Left lung (tissue), 14 donors: ENCODE measurements at places on chromosomes 5 and 9.

- DNase-seq, result no peak
These were observed 156.3 kb upstream of the FST start for GRCh38 chr5:53323943-53324642.

GRCh38 chr5:107500840-107501239 is 169.9 kb downstream of the EFNA5 start:
- no peak for DNase-seq

DNA sequence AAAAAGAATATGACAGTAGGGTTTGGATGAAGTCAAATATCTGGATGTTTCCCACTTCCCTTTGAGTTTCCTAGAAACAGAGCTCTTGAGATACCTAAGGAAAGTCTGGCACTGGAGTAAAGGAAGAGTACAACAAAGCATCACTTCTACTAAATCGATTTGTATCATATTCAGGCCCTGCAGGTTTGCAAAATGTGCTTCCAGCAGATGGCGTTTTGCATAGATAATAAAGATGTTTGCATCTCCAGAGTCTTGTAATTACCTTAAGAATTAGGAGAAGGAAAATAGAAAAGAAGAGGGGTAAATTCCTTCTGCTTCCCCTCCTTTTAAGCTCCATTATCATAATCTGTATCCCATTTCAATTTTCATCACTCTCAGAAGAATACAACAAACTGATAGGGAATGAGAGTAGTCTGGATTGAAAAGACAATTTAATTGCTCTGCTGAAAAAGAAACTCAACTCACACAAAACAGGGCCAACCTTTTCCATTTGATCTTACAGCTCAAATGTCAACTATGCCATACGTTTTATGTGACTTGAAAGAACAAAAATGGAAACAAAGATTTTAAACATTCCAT is 380.4 kb downstream of the PTPRD start:
- DNase-seq, result no peak

- no peak for DNase-seq
These were observed 6.3 kb upstream of the EQTN start for GRCh38 chr9:27303219-27303618.

- DNase-seq, result no peak
These were observed 748.8 kb upstream of the RIOK2 start for GRCh38 chr5:97931829-97932228.

- no peak for DNase-seq
These were observed 99.9 kb downstream of the GABRB2 start for GRCh38 chr5:161446655-161447054.

DNA sequence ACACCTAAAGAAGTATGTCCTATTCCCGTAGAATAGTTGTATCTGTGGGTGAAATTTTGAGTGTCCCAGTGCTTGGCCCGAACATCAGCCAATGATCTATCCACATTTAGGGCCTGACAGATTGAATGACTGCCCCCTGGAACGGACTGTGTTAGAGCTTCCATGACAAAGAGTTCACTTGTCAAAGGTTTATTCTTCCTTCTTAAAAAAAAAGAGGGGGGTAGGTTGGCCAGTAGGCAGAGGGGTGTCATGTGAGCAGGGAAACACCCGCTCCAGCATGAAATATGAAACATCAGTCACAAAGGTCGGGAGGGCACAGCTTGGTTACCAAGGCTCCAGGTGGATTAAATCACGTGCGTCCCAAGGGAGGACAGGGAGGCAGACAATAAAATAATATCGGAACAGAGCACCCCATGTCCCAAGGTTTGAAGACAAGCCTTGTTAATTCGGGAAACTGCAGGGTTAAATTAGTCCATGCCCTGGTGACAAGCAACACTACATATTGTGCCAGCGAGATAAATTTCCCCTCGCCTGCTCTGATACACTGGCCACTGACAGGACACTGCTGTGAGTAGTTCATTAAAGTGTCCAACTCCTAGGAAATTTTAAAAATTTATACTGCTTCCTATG is 401.2 kb downstream of the IRX1 start:
- no peak for DNase-seq

- no peak for DNase-seq
These were observed 263.3 kb downstream of the GADD45G start for GRCh38 chr9:89868100-89868499.

GRCh38 chr9:129289883-129290282 is 111.8 kb upstream of the IER5L start:
- peak; percentile 14 for DNase-seq

DNA sequence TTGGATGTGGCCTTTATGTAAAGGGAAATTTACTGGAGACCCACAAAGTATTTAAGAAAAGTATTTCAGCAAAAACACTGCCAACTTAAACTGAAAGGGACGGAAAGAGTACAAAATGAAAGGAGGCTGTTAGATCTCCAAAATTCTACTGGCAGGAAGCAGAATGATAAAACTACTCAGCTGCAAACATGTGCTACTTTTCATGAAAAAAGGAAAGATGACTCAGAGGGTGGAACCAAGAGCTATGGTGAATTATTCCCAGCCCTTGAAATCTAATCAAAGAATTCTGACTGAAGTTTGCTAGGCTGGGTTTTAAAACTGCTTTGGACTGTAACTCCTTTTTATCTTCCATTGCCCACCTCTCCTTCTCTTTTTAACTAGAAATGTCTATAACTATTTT is 58.6 kb upstream of the ZBED3 start:
- DNase-seq, result no peak

- no peak for DNase-seq
These were observed 509.8 kb downstream of the CCDC171 start for GRCh38 chr9:16062542-16063240.
